ENCODE measurements at places on chromosomes 2 and 18.

GRCh38 chr2:39839261-39839848 lies 60.3 kb upstream of the THUMPD2 start:
- DNase-seq, result no peak

DNA sequence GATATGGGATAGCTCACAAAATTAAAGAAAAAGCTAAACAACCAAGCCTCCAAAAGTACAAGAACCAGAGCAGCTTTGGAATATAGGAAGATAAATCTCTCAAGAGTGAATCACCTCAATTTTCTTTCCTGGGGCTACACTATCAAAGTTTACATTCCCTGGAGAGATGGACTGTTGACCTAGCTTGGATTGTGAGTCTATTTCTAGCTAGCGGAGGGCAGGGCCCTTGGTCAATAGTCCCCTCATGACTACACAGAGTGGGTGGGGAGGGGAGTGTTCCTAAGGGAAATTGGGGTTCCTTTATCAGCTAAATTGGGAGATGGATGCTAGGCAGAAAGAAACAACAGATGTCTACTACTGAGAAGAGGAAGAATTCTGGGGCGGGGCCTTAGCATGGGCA lies 29.9 kb upstream of the EIF2AK3 start:
- no peak for DNase-seq

GRCh38 chr2:42835577-42836371 lies 43.4 kb upstream of the HAAO start:
- DNase-seq, result no peak

GRCh38 chr18:3209859-3210569 lies 9.8 kb downstream of the MYOM1 start:
- no peak for DNase-seq

GRCh38 chr2:227864161-227864756 lies 7.2 kb upstream of the DAW1 start:
- DNase-seq, result no peak

GRCh38 chr2:171513719-171514160 lies 8.5 kb upstream of the CYBRD1 start:
- DNase-seq, result no peak

GRCh38 chr2:172047566-172048507 lies 37.5 kb upstream of the DLX1 start:
- DNase-seq, result no peak

- DNase-seq, result no peak
Observed at GRCh38 chr2:36060133-36060532, 295.4 kb upstream of the CRIM1 start.

GRCh38 chr18:79953971-79954651 lies 2.7 kb upstream of the SLC66A2 start:
- DNase-seq, result no peak

GRCh38 chr2:42404676-42405075 lies 43.7 kb upstream of the COX7A2L start:
- DNase-seq, result no peak

GRCh38 chr2:240457223-240458043 lies 22.0 kb downstream of the GPC1 start:
- no peak for DNase-seq

GRCh38 chr2:128782411-128783192 lies 463.9 kb upstream of the HS6ST1 start:
- DNase-seq, result no peak

GRCh38 chr18:33369711-33370449 lies 70.6 kb downstream of the CCDC178 start:
- DNase-seq, result no peak

GRCh38 chr18:53838746-53839145 lies 385.7 kb downstream of the MBD2 start:
- no peak for DNase-seq

GRCh38 chr2:206211657-206212255 lies 52.1 kb downstream of the EEF1B2 start:
- DNase-seq, result no peak

DNA sequence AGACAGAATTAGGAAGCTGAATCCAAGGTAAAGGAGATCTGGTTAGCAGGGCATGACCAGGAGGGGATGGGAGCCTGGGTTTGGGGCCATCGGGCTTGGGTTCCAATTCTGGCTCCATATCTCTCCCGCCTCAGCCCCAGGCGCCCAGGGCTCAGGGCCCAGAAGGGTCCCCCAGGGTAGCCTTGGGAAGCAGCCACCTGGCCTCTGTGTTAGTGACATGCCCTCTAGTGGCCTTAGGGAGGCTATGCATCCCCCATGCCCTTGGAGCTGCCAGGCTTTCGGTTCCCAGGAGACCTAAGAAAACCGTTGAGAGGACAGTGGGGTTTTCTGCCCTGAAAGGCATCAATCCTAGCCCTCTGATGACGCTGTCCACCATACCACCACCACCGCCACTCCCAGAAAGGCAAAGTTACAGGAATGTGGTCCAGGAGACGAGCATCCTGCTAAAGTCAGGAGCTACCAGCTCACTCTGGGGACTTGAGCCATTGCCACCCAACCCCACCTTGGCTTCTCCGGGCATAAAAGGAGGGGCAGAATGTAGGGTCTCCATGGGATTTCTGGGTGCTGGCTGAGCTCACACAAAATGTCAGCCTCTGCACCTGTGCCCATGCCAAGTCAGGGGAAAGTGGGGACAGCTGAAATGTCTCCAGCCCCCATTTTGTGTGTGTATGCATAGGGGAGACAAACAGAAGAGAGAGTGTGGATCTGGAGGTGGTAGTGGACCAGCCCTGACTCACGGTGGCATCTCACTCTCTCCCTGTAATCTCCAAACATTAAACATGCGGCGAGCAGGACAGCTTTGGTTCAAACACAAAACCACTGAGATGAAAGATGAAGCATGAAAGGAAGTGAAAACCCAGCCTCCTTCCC lies 56.5 kb downstream of the EMX1 start:
- peak; percentile 21 for DNase-seq

All from activated CD4-positive, alpha-beta T cell treated with anti-CD3 and anti-CD28 coated beads for 4 hours (primary cell).